ENCODE measurements at places on chromosomes 7 and 10. TPM values are rescaled to one million over a fixed set of nuclear protein-coding genes. Genes with fewer than 3 reads are reported as not detected.

DNA sequence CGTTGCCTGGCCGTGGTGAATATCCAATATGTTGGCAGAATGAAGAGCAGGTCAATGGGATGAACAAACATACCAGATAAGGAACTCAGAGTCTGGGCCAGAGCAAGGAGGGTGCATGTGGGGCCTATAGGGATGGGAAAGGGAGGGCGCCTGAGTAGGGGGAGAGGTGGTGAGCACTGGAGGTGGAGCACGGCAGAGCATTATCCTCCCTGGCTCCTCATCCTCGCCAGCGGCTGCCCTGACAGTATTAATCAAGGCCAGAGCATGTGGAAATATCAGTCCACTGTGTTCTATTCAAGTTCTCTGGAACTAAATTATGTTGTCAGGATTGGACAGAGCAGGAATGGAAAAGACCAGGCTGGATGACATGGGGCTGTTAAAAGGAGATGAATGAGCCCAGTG lies 254.8 kb upstream of the ZMIZ1 start:
- DNase-seq = no peak
- no peak overlapping the region for H3K27ac ChIP-seq
- no peak overlapping the region for H3K4me3 ChIP-seq
- peaks cover 7% of the 10 kb centered on the region for H3K27me3 ChIP-seq

DNA sequence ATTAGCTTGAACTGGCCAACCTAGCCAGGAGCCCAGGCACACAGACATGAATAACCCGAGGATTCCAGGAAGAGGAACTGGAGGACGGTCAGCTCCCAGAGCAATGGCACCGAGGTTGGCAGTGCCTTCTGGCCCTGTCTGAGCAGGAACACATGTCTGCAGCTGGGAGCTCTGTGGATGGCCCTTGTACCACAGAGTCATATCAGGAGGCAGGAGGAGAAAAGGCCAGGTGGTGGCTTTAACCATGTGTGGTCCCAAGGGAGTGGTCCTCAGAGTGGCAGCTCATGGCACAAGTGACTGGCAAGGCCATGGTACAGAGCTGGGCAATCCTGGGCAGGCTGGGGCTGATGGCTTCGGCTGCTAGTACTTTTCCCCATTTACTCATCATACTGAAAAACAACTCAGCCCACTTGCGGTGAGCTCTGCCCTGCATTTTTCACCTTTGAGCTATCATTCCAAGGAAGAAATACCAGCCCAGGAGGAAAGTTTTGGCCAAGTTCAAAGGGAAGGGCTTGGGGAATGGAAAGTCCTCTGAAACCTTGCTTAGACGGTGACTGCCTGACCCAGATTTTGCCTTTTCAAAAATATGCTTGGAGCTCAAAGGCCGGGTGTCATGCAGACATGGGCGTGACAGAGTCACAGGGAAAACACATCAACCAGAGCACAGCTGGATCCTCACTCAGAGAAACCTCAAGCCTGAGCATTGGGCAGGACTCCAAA lies 25.7 kb upstream of the LOXL4 start:
- no peaks in the 10 kb centered on the region for H3K36me3 ChIP-seq
- DNase-seq = no peak
- peaks cover 25% of the 10 kb centered on the region for H3K27me3 ChIP-seq
- H3K27ac ChIP-seq = no peak overlapping the region
- no peaks in the 10 kb centered on the region for H3K4me1 ChIP-seq

DNA sequence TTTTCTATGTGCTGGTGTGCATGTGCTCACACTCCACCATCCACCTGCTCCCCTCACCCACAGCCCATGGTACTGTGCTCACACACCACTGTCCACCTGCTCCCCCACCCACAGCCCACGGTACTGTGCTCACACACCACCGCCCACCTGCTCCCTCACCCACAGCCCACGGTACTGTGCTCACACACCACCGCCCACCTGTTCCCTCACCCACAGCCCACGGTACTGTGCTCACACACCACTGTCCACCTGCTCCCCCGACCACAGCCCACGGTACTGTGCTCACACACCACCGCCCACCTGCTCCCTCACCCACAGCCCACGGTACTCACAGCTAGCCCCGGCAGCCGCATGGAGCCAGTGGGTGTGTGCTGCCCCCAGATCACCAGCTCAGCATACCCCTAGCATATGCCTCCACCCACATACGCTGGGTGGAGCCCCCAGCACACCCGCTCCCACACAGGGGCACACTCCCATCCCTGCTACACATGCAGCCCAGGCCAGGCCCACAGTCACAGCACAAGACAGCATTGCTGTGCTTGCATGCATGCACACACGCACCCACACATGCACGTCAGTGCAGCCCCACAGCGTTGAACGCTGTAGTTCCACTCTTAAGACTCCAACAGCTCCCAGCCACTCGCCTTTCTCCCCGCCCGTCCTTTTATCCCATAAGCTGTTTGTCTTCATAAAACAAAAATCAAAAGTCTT lies 62.0 kb downstream of the PAX2 start:
- no peak for DNase-seq
- H3K27me3 ChIP-seq = peaks cover 44% of the 10 kb centered on the region
- H3K27ac ChIP-seq = no peak overlapping the region
- H3K36me3 ChIP-seq = no peaks in the 10 kb centered on the region
- peaks cover 2% of the 10 kb centered on the region for H3K4me1 ChIP-seq

GRCh38 chr7:46385662-46386309 lies 464.7 kb upstream of the IGFBP3 start:
- H3K27me3 ChIP-seq = no peaks in the 10 kb centered on the region
- H3K27ac ChIP-seq = no peak overlapping the region
- no peaks in the 10 kb centered on the region for H3K4me1 ChIP-seq

DNA sequence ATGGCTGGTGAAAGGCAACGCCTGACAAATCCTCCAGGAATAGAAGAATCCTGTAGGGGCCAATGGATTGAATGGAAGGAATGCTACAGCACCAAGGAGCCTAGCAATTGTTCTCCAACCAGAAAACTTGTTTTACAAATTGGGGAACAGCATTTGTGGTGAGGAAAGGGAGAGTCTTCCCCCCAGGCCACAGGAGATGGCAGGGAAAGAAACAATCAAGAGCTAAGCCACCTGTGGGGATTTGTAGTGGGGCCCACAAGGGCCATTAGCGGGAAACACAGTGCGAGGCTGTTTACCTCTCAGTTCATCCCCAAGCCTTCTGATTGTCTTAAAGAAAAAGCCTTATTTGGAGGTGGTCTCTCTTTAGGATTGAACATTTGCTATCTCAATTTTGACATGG lies 48.5 kb upstream of the KCNMA1 start:
- H3K27ac ChIP-seq = no peak overlapping the region
- H3K36me3 ChIP-seq = no peaks in the 10 kb centered on the region
- no peak overlapping the region for H3K4me3 ChIP-seq
- no peak for DNase-seq

DNA sequence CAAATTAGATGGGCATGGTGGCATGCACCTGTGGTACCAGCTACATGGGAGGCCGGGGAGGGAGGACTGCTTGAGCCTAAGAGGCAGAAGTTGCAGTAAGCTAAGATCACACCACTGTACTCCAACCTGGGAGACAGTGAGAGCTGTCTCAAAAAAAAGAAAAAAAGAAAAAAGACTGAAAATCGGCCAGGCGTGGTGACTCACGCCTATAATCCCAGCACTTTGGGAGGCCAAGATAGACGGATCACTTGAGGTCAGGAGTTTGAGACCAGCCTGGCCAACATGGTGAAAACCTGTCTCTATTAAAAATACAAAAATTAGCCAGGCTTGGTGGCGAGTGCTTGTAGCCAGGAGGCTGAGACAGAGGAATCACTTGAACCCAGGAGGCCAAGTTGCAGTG lies 11.9 kb downstream of the RNF216 start:
- DNase-seq = no peak
- H3K27me3 ChIP-seq = no peaks in the 10 kb centered on the region
- H3K4me3 ChIP-seq = no peak overlapping the region
- H3K36me3 ChIP-seq = peaks cover 19% of the 10 kb centered on the region
- H3K4me1 ChIP-seq = peaks cover 25% of the 10 kb centered on the region

TFR2 gene
- 11.0 TPM for total RNA-seq

- H3K27me3 ChIP-seq = peaks cover 10% of the 10 kb centered on the region
- H3K4me3 ChIP-seq = no peak overlapping the region
- no peak overlapping the region for H3K27ac ChIP-seq
- no peak for DNase-seq
Measured at GRCh38 chr10:13739183-13739582, 152.4 kb downstream of the PRPF18 start.

DNA sequence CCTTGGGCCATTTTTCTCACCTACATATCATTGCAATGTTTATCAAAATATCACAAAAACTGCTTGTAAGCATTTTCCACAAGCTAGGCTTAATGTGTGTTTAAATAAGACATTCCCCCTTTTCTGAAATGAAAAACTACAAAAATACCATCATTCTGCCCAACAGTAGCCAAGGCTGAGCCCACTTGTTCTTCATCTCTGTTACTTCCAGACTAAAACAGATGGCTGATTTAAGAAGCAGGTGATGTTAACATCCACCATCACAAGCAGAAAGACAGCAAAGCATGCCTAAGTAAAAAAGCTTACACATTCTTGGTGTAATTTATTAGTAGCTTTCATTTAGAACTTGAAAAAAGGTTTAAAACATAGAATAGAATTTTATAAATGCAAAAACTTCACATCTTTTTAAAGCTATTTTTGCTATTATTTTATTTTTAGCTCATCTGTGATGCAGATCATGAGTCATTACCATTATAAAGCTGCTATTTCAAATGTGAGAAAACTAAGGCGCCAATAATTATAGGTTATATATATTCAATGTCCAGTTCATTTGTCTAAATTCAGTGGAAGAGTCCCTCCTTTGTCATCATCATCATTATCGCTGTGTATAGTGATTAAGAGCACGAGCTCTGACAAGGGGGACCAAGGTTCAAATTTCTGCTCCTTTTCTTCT lies 109.4 kb downstream of the RELN start:
- no peak overlapping the region for H3K4me3 ChIP-seq
- H3K27me3 ChIP-seq = no peaks in the 10 kb centered on the region
- H3K36me3 ChIP-seq = no peaks in the 10 kb centered on the region
- DNase-seq = no peak
- H3K4me1 ChIP-seq = no peaks in the 10 kb centered on the region

GRCh38 chr10:95288303-95288702 lies 2.5 kb downstream of the PDLIM1 start:
- DNase-seq = no peak
- no peaks in the 10 kb centered on the region for H3K36me3 ChIP-seq
- no peak overlapping the region for H3K4me3 ChIP-seq

- H3K4me1 ChIP-seq = peaks cover 2% of the 10 kb centered on the region
- H3K4me3 ChIP-seq = no peak overlapping the region
- no peaks in the 10 kb centered on the region for H3K27me3 ChIP-seq
Measured at GRCh38 chr7:13829231-13829630, 160.2 kb downstream of the ETV1 start.

GRCh38 chr7:156993925-156994235 lies 16.6 kb downstream of the MNX1 start:
- H3K4me1 ChIP-seq = no peaks in the 10 kb centered on the region
- peaks cover 47% of the 10 kb centered on the region for H3K27me3 ChIP-seq
- no peak for DNase-seq
- no peak overlapping the region for H3K4me3 ChIP-seq
- H3K36me3 ChIP-seq = no peaks in the 10 kb centered on the region

DNA sequence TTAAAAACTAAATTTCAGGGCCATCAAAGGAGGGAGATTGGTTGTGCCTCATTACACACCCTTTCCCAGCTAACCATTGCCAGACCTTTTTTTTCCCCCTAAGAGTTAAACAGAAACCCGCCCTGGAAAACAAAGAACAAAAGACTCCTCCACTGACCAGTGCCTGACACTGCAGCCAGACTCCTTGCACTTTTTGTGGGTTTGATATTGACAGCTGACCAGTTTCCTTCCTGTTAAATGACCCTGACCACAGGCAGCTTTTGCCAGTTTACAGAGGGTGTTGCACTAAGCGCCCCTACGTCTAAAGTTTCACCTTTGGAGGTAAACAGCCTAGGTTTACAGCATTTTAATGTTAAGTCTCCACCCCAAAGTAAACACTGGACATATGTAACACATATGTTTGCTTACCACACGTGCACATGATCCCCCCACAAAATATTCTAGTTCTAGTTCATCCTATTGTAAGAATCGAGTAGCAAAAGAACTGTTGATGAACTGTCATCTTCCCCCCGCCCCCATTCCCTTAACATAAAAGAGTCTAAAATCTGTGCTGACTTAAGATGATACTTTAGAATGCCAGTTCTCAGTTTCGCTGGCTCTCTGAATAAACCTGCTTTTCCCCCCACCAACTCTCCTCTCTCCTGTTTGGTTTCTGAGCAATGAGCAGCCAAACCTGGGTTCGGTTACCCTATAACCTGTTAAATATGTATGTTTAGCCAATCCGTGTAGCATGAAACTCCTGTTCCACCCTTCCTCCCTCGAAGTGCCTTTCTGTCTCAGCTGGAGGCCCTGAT lies 38.0 kb downstream of the FOXI2 start:
- no peaks in the 10 kb centered on the region for H3K4me1 ChIP-seq
- no peak overlapping the region for H3K27ac ChIP-seq
- DNase-seq = no peak
- no peak overlapping the region for H3K4me3 ChIP-seq
- H3K27me3 ChIP-seq = no peaks in the 10 kb centered on the region

- DNase-seq = no peak
- no peak overlapping the region for H3K4me3 ChIP-seq
- peaks cover 8% of the 10 kb centered on the region for H3K4me1 ChIP-seq
- no peak overlapping the region for H3K27ac ChIP-seq
Measured at GRCh38 chr10:86647773-86648703, 6.3 kb upstream of the OPN4 start.

DNA sequence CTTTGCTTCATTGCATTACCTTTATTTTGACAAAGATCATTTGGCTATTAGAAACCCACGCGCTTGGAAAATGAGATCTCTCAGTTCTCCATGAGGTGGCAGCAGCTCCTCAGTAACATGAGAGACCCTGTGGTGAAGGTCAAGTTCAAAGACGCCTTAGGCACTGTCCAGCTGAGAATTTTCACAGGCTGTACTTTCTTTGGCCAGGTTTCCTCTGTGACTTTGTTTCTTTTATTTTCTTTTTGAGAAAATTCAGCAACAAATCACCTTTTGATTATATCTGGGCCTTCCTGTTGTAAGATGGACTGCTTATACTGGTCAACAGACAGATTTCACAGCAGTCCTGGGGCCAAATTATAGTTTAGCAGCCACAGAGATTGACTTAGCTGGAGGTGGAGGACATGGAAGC lies 54.5 kb downstream of the RAB18 start:
- no peak overlapping the region for H3K4me3 ChIP-seq
- peaks cover 8% of the 10 kb centered on the region for H3K27me3 ChIP-seq
- H3K36me3 ChIP-seq = no peaks in the 10 kb centered on the region
- H3K27ac ChIP-seq = no peak overlapping the region
- DNase-seq = no peak

AKR1C8 gene
- not detected for total RNA-seq

- DNase-seq = no peak
- no peak overlapping the region for H3K4me3 ChIP-seq
Measured at GRCh38 chr10:45457487-45457886, 83.5 kb downstream of the ALOX5 start.

DNA sequence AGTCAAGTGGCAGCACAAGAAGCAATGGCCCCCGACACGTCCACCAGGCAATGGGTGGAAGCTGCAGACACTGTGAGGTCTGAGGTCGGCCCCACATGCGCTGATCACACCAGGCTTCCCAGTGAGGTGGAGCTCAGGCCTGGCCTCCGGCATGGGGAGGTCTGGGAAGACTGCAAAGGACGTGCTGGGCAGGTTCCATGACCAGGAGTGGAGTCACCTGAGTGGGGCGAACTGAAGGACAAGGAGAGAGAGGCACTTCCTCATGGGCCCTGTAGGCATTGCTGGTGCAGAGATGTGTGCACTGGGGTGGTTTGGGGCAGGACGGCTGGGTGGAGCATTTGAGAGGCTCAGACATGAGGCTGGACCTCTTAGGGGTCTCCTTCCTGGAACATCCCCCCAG lies 35.1 kb downstream of the C10orf120 start:
- H3K27ac ChIP-seq = no peak overlapping the region
- H3K4me3 ChIP-seq = no peak overlapping the region
- H3K4me1 ChIP-seq = no peaks in the 10 kb centered on the region

FOXL3 gene
- not detected for total RNA-seq

FAM241B gene
- 11.7 TPM for total RNA-seq

PRLHR gene
- not detected for total RNA-seq
